ENCODE measurements at places on chromosomes 5 and 9. TPM values are rescaled to one million over a fixed set of nuclear protein-coding genes. Genes with fewer than 3 reads are reported as not detected.

DNA sequence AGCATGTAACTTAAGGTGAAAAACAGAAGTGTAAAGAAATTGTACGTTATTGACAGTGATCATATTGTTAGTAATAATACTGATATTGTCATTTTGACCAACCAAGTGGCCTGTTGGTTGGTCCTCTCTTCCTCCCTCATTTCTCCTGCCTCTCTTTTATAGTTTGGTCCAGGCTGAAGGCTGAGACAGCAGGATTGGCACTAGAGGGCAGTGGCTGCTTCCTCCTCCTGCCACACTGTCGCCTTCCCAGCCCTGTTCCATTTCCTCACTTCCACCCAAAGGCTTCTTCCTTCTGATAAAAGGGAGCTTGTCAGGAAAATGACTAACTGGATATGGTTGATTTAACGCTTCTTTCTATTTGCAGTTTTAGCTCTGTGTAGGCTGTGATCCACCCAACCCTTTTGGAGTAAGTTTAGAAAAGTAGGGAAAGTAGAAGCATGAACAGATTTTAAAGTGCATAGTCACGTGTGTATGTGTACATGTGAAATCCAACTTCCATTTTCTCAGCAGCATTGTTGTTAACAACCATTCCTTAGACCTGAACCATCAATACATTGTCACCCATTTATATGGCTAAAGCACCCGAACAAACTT is 35.6 kb downstream of the PTCD2 start:
- DNase-seq: peak; percentile 14

The ROPN1L gene
- polyA plus RNA-seq: 0.12 TPM

- DNase-seq: no peak
These were observed 5.1 kb downstream of the SEMA5A start for GRCh38 chr5:9540791-9541190.

DNA sequence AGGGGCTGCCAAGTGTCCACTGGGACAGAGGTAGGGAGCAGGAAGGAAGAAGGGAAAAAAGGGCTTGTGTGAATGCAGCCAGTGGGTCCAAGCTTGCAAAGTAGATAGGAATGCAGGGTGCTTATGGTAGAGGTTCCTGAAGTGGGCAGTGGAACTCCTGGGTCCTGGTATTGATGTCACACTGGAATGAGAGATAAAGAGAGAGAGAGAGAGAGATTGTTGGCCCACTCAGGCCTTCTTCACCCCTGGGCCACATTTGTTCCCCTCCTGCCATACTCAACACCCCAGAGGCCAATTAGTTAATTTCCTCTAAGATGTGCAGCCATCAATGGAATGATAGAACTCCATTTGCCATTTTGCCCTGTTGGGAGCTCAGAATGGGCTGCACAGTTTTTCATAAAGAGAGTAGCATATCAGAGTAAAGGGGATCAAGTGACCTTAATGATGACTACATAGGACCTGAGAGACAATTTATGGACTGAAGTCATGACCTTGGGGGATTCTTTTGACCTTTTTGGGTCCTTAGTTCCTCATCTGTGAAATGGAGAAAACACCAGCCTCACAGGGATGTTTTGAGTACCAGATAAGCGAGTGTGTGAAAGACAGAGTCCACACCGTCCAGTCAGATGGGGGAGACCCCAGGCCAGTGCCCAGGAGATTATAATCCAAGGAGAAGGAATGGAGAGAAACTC is 52.9 kb downstream of the PPARGC1B start:
- DNase-seq: no peak

The BICD2 gene
- polyA plus RNA-seq: 32.5 TPM

DNA sequence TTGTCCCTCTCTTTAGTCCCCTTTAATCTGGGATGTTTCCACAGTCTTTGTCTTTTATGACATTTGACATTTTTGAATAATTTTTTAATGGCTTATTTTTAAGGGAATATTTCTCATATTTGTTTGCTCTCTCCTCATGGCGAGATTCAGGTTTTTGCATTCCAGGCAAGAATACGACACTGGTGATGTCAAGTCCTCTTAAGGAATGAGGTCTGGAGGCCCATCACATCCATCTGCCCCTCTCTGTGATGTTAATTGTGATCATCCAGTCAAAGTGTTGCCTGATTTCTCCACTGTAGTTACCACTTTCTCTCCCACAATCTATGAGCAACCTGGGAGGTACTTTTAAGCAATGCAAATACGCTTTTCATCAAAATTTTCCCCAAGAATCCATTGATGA is 193.2 kb downstream of the MAST4 start:
- DNase-seq: no peak

GRCh38 chr9:85484235-85484634 is 257.5 kb downstream of the AGTPBP1 start:
- DNase-seq: no peak

- no peak for DNase-seq
These were observed 10.6 kb upstream of the VLDLR start for GRCh38 chr9:2610985-2611384.

DNA sequence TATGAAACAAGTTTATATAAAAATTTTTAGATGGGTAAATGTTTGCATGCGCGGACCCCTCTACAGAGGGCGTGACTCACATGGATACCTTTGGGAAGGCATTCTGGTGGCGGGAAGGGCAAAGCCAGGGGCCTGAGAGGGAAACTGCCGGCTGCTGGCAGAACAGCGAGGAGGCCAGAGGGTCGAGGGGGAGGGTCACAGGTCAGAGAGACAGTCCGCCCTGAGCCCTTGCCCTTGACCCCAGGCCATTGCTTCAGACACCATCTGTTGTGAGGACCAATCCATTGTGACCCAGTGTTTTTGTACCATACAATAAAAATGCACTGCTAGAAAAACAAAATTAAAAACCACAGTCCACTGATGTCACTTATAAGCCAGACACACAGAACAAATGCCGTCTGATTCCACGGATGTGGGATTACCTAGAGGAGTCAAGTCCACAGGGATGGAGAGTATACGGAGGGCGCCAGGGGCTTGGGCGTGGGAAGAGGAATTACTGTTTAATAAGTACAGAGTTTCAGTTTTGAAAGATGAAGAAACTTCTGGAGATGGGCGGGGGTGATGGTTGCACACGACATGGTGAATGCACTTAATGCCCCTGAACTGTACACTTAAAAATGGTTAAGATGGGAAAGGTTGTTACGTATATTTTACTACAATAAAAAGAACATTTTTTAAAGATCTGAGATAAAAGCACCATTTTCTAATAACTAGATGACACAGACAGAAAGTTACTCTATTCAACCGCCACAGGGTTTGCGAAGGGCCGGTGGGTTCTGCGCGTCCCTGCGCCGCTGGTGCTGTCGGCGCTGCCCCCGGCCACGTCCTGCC is 12.0 kb downstream of the BTNL9 start:
- DNase-seq: no peak

DNA sequence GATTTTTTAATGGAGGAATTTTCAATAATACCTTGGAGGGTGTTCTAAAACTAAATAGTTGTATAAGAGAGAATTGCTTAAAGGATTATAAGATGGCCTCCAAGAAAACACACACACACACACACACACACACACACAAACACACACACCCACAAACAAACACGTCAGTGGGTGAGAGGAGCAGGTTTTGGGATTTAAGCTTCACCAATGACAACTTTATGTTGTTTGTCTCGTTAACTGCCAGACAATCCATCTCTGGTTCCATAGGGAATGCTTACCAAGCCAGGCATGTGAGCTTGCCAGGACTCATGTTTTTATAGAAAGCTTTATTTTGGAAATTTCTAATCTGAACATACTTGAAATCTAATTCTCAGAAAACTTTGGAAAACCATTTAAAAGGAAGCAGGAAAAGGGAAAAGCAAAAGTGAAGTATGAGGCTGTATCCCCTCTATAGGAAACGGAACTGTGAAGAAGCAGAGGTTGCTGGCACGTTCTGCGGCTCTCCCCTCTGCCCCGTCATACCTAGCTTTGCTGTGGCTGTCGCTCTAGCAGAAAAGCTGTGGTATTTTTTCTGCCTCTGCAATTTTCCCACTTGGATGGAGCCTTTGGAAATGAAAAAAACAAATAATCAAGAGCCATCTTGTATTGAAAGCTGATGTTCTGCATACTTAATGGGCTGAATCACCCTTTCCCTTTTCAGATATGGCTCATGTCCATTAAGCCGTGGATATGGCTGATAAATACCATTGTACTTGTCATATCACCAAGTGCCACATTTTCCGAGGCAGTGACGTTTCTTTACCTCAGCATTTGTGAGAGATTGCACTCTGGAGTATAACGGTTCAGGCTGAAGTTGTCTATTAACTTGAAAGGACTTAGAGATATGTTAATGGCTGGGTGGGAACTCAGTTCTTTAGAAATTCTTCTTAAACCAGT is 112.7 kb downstream of the NTRK2 start:
- DNase-seq: no peak

The FBP1 gene
- polyA plus RNA-seq: 57.4 TPM

The SLC34A3 gene
- polyA plus RNA-seq: 13.7 TPM

DNA sequence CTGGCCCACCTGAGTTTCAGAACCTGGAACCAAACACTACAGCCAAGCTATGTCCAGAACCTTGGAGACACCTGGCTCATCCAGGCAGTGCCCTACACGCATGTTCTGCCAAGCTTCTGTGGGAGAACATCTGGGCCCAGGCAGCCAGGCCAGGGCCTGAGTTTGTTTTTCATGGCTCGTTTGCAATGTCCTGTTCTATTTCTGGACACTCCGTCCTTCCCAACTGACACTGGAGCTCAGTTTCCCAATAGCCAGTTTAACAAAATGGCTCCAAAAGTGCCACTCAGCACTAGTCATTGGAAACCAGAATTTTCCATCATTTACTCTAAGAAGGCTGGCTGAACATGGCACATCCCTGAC is 38.6 kb downstream of the SH3RF2 start:
- DNase-seq: no peak

DNA sequence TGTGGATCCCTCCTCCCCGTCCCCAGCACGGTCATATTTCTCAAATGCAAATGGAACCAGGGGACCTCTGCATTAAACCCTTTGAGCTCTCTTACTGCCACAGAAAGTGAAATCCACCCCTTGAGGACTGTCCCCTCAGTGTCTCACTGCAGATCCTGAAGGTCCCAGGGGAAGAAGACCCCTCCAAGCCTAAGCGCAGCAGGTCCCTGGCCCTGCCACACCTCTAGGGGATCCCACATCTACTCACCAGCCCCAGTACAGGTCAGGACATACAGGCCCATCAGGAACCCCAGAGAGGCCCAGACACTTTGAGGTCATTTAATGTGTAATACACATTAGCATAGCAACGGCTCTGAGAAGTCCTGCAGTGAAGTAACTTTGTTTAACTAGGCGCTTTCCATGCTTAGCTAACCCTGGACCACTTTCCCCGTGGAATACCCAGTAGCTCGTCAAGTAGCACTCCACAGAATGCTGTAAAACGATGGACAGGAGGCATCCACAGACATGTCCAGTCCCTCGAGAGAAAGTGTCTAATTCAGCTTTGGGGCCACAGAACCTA is 54.7 kb upstream of the ALDH1B1 start:
- no peak for DNase-seq

- peak; percentile 14 for DNase-seq
These were observed 38.5 kb downstream of the ABITRAM start for GRCh38 chr9:108972626-108973209.

GRCh38 chr5:66821688-66822429 is 225.7 kb downstream of the MAST4 start:
- DNase-seq: no peak

The CLIC3 gene
- polyA plus RNA-seq: 0.53 TPM

The TMEM167A gene
- polyA plus RNA-seq: 144 TPM

DNA sequence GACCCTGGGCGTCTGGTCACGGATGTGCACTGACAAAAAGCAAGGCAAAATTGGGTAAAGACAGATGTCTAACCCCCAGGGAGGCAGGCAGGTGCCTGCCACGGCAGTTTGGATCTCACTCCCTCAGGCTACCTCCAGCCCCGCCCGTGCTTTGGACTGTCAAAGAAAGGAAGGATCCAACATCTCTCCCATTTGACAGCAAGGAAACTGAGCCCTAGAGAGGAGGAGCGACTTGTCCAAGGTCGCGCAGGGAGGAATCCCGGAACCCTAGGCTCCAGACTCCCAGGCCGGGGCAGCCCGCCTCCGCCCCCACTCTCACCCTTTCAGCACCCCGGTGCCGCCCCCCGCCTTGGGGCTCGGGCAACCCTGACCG is 376 bp downstream of the GOLGA1 start:
- no peak for DNase-seq

- no peak for DNase-seq
These were observed 19.4 kb upstream of the DAB2IP start for GRCh38 chr9:121631978-121632418.

DNA sequence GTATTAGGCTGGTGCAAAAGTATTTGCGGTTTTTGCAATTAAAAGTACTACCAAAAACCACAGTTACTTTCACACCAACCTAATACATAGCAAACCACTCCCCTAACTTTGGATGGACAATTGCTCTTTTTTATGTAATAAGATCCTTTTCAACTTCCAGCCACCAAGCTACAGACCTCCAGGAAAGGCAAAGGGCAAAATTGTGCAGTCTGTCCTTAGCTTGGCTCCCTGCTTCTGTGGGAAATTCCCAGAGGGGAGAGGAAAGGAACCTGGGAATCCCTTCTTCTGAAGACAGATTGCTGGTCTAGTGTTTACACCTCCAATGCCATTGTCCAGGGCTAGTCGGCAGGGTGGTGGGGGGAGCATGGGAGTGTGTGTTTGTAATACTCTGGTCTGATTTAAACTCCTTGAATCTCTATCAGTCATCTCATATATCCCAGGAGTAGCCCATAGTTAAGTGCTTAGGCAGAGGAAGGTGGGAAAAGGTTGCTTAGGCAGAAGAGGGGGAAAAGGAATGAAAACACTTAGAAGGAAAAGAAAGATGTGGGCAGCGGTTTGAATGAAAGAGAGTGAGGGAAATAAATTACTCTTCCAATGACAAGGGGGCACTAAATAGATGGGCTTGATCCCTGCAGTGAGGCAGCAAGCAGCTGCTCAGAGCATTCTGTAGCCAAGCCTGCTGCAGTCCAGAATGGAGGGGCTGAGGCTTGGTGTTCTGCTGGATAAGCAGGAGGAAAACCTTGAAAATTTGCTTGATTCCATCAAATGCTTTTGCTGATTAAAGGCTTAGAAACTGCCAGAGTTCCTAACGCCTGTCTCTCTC is 86.9 kb upstream of the MAP1B start:
- DNase-seq: no peak

- DNase-seq: no peak
These were observed 24.6 kb downstream of the LEAP2 start for GRCh38 chr5:132898094-132898493.

The PCSK1 gene
- 0.26 TPM for polyA plus RNA-seq

DNA sequence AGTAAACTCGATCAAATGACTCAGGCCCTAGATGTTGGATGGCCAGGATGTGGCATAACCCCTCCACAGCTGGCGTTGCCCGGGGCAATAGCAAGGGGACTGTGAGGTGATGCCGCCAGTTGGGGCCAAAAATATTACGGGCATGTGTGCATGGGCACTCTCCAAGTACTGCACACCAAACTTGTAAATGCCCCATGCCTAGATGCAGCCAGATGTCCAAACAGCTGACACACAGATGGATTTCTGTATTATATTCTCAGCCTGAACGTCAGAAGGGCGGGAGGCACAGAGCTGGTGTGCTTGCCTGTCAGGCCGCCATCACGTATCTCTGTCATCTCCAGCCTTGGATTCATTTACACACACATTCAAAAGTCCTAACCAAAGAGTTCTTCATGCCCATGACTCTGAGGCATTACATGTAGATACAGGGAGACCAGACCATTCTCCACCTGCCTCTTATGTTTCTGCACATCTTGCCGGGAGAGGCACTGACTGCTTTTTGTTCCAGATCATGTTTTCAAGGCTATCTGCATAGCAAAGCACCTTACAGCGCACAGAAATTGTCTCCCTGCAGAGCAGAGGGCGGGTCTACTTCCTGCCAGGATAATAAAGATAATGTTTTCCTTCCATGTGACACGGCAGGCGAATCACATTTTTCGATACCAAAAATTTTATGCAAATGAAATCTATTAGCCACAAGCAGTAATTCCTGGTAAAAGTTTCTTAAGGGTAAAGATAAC is 200.9 kb upstream of the ADAMTS16 start:
- no peak for DNase-seq

GRCh38 chr5:173498739-173499470 is 117.5 kb downstream of the BOD1 start:
- no peak for DNase-seq

Measured in left renal pelvis (tissue), 4 donors.